ENCODE measurements at places on chromosomes 11 and 22.
A peak's percentile ranks its signal among the peaks of the same experiment; 100 is the strongest.

- DNase-seq: no peak
Measured at GRCh38 chr11:71240061-71240690, 12.2 kb downstream of the SHANK2 start.

GRCh38 chr11:20808328-20808727 is 138.9 kb downstream of the NELL1 start:
- DNase-seq: no peak

- DNase-seq: peak; percentile 81
Measured at GRCh38 chr22:26669060-26669481, 11.7 kb downstream of the MIAT start.

DNA sequence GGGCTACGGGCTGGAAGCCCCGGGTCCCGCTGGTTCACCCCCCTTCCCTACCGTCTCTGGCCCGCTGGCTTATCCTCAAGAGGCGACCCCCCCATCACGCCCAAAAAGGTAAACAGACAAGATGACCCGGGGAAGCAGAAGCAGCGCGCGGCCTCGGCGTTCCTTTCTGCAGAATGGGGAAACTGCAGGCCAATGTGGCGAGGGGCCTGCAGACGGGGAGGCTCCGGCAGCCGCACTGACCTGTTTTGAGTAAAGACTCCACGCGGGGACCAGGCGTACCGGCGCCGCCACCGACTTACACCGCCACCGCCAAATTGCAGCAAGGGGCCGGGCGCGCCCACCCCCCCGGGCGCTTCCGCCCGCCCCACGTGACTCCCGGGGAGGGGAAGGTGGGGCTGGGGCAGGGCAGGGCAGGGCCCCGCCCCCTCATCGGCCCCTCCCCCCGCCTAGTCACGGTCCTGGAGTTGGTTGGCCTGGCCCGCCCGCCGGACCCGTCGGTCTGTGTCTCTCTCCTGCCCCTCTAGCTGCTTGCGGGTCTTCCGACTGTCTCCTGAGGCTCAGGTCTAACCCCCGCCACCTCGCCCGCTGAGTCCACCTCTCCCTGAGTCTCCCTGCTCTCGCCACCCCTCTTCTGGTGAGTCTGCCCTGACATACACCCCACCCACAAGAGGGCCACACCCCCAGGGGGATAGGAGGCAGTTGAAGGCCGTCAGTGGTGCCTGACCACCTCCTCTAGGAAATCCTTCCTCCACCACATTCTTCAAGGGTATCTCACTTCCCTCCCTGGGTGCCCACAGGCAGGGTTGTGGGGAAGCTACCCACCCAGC is at the start of gene ARAP1:
Gene ARAP1 (minus strand): TSS at position 321 of the 827 bp plus-strand sequence. CDS start 25,280 bp downstream, outside the sequence.
- DNase-seq: peak; percentile 62

- no peak for DNase-seq
Measured at GRCh38 chr11:128171506-128171905, 415.9 kb downstream of the ETS1 start.

DNA sequence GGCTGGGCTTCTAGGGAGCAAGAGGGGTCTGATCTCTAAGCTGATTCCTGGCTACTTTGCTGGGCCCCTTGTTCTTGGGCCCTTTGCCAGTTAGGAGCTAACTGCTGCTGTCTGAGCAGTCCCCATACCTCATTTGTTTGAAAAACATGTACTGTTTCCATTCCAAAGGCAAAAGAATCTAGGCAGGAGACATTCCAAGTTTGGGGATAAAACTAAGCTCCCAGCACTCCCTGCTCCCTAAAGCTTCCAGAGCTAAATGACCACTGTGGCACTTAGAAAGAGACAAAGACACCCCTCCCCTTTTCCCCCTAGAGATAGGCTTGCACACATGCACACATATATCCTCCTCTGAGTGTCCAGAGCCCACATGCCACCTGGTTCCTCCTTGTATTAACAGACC is 22.7 kb upstream of the RRM1 start:
- DNase-seq: no peak

DNA sequence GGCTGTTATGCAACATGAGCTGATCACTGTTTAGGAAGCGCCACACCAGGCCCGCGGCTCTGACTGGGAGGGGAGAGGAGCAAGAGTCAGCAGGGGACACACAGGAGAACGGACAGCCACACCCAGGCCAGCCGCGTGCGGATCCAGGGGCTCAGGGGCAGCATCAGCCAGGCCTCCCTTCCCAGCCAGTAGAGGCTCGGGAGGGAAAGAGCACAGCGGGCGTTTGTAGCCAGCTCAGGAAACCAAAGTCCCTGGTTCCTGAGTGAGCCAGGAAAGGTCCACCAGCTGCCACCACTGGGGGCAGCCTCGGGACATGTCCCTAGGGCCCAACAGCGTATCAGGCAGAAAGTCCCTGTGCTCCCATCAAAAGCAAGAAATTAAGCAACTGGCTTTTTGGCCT is 71.8 kb upstream of the PITPNB start:
- DNase-seq: peak; percentile 33

DNA sequence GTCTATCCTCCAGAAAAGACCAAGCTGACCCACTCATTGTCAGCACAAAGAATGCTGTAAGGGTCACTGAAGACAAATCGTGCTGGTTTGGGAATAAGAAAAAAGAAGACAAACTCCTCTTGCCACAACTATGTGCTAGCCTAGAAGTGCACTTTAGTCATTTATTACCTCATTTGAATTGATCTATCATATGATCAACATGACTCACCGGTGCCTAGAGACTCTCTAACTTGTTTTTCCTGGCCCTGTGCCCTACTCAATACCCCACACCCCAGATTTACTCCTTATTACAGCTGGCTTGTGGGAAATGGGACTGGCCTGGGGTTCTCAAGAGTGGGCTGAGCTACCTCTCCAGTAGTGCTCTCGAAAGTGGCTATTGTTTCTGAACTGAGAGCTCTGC is 35.9 kb upstream of the HORMAD2 start:
- peak; percentile 83 for DNase-seq

DNA sequence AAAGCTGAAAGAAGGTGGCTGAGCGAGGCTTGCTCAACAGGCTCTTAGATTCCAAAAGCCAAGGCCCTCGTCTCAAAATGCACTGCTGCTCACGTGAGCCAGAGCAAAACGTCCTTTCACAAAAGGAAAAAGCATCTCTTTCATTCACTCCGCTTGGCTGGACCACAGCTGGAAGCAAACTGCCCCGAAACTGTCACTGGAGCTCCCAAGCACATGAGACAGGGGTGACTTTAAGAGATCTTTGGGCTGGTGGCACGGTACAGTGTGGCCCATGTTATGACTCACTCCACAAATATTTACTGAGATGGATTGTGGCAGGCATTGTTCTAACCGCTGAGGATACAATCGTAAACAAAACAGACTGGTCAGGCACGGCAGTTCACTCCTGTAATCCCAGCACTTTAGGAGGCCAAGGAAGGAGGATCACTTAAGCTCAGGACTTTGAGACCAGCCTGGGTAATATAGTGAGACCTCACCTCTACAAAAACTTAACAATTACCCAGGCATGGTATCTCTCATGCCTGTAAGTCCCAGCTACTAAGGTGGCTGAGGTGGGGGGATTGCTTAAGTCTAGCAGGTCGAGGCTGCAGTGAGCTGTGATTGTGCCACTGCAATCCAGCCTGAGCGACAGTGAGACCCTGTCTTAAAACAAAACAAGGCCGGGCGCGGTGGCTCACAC is 3.6 kb downstream of the PLA2G6 start:
- DNase-seq: peak; percentile 93

DNA sequence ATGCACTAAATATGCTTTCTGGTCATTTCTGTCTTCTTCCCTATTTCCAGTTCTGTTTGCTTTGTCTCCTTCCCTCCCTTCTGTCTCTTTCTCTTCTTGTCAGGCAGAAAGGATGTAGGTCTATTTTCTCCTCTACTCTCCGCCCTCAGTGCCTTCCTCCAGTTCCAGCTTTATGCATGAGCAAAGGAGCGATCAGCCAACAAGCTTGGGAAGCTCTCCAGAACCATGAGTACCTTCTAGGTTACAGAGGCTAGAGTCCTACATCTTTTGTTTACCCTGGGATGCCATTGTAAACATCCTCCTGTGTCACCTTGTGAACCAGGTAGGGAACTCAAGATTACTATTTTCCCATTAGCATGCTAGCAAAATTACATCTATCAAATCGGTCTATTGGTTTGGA is 7.9 kb upstream of the SPON1 start:
- no peak for DNase-seq

GRCh38 chr22:17501679-17502285 is 61.5 kb upstream of the SLC25A18 start:
- peak; percentile 65 for DNase-seq

GRCh38 chr11:43907028-43907975 is 26.7 kb downstream of the ALKBH3 start:
- DNase-seq: no peak

DNA sequence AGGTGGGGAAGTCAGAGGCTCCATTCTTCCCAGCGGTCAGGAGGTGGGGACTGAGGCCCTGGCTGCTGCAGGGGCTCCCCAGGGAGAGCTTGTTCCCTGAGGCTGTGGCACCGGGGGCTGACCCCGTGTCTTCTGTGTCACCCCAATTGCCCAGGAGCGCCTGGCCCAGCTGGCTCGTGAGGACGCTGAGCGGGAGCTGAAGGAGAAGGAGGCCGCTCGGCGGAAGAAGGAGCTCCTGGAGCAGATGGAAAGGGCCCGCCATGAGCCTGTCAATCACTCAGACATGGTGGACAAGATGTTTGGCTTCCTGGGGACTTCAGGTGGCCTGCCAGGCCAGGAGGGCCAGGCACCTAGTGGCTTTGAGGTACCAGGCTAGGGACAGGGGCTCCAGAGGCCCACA is 53.2 kb downstream of the MYO7A start:
- DNase-seq: no peak

GRCh38 chr11:123301013-123301591 is 106.1 kb upstream of the CLMP start:
- DNase-seq: no peak

DNA sequence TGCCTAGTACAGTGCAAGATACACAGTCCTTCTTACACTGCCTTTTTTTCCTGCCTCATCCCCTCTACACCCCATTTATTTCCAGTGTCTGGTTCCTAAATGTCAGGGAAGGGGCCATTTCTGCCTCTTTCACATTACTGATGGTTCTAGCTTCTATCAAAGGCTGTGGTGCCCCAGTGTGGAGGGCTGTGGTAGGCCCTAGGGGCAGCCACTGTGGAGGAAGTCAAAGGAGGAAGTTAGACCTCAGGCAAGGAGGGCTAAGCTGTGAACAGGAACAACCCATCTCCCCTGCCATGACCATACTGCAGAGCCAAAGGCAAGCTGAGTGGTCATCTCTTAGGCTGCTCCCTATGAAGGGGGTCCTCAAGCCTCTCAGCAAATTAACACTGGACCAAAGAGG is 81.9 kb upstream of the CRTAM start:
- DNase-seq: no peak

GRCh38 chr11:135043434-135043833 is 631.4 kb upstream of the B3GAT1 start:
- no peak for DNase-seq

DNA sequence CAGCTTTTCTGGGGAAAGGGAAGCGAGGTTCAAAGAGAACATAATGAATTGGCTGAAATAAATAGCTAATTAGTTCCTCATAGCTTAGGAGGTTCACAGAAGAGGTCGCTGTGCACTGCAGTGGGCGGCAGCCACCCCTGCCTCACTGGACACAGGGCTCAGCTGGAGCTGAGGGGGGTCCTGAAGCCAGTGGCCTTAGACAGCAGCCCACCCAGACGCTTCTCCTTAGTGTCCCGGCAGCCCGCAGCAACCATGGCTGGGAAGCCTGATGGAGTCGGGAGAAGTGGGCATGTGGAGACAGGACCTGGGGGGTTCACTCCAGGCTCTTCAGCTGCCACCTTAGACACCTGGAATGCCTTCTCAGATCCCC is 75.4 kb downstream of the TRIM29 start:
- no peak for DNase-seq

DNA sequence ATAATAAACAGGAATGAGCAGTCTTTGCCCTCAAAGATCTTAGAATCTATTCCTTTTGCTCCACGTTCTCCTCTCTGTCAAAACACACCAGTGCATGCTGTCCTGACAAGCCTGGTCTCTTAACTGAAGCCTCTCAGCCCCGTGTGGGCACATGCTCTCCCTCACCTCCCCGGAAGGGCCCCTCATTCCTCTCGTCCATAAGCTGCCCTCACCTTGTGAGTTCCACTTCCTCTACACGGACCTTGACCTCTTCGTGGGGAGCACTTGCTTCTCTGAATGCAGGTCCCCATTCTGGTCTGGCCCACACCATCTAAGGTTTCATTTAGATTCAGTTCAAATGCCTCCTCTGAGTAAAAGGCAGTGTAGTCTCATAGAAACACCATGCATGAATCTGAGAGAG is 412.3 kb upstream of the SYN3 start:
- DNase-seq: no peak

DNA sequence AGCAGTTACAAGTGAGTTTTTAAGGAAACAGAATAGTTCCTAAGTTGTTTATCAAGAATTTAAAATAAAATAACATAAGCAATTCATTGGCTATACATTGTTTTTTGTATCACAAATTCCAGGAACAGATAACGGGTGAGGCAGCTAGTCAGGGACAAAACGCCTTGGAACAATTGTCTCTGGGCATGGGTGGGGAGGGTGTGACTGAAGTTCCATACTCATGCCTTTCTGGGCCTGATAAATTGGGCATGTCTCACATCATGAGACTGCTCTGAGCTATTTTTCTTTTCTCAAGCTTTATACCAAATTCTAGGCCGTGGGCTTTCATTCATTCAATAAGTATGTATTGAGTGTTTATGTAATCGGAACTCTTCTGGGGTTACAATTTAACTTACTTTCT is 21.6 kb downstream of the FOLR3 start:
- DNase-seq: no peak

- peak; percentile 73 for DNase-seq
Measured at GRCh38 chr11:58513747-58514367, 6.0 kb upstream of the OR5B21 start.

DNA sequence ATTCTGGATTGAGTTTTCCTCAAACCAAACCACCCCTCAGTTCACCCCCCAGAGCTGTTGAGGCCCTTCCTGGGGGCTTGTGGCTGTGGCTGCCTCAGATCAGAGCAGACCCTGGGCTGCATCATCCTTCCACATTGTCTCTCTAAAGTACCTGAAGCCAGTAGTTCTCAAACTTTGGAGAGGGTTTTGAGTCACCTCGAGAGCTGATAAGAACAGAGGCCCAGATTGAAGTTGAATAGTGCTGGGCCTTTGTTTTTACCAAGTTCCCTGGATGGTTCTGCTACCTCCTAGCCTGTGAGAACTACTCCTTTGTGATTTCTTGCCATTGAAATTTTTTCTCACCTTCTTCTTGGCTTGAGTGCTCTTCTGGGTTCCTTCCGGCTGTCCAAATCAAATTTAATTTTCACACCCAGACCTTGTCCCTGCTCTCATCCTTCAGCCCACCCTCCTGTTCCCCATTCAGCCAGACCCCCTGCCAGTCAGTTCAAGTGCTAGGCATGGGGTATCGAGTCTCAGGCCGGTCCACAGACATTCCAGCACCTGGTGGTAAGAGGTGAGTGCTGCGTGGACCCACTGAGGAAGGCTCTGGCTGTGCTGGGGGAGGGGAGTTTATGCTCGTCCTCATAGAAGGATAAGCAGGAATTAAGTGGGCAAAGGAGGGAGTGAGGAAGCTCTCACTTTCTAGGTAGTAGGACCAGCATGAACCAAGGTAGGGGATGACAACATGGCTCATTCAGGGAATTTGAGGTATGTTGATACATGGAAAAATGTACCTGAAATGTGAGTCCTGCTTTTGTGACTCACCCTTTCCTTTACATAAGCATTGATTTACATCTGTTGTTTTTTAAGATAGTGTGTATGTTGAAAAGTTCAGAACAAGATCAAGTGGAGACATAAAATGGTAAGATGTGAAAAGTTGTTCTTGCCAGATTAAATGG is 116.5 kb downstream of the PTPRJ start:
- DNase-seq: no peak

GRCh38 chr11:74033046-74033445 is 24.2 kb upstream of the UCP3 start:
- no peak for DNase-seq

GRCh38 chr11:81211050-81211449 is 1522.6 kb downstream of the FAM181B start:
- no peak for DNase-seq

Data from AG10803 (cell line).